ENCODE measurements at places on chromosomes 1 and 21.

- DNase-seq: no peak
These were observed 107.5 kb downstream of the SPAG17 start for GRCh38 chr1:118077331-118078045.

DNA sequence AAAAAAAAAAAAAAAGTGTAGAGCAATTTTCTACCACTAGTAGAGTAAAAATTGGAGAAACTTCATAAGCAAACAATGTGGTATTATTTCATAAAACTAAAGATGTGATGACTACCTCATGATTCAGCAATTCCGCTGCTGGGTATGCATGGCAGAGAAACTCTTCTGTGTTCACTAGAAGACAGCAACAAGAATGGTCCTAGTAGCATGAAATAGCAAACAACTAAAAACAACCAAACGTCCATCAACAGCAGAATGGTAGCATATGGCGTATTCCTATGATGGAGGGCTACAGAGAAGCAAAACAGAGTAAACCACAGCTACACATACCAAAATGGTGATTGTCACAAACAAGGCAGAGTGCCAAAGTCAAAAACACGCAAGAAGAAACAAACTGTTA lies 18.9 kb downstream of the HTR1D start:
- no peak for DNase-seq

DNA sequence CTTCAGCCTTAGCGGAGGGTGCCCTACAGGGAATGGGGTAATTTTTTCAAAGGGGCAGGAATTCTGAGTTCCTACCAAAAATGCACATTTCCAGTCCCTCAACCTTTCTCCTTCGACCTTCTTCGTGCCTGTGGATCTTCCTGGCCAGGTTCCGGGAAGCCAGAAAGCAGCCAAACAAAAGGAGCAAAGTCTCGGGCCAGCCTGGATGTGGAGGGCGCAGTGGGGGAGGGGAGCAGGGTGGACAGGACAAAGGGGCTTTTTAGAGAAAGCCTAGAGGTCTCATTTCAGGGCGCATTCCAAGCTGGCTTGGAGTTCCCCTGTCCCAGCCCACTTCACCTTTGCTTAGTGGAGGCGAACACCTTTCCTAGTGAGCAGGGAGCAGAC lies 2.9 kb upstream of the INAVA start:
- DNase-seq: no peak

DNA sequence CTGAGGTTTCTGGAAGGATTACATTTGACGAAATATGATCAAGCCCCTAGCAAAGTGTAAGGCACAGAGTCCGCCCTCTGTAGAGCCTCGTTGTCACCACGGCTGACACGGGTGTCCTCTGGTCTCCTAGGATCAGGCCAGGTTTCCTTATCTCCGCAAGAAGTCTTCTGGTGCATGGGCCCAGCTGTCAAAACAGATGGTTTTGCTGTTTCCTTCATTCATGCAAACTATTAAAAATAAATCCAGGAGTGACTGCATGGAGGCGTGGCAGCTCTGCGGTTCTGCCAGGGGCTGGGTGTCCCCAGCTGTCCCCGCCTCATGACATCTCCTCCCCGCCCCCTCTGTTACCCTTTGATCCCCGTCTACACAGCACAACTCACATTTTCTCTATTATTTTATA lies 209.0 kb downstream of the DYRK1A start:
- DNase-seq: no peak

DNA sequence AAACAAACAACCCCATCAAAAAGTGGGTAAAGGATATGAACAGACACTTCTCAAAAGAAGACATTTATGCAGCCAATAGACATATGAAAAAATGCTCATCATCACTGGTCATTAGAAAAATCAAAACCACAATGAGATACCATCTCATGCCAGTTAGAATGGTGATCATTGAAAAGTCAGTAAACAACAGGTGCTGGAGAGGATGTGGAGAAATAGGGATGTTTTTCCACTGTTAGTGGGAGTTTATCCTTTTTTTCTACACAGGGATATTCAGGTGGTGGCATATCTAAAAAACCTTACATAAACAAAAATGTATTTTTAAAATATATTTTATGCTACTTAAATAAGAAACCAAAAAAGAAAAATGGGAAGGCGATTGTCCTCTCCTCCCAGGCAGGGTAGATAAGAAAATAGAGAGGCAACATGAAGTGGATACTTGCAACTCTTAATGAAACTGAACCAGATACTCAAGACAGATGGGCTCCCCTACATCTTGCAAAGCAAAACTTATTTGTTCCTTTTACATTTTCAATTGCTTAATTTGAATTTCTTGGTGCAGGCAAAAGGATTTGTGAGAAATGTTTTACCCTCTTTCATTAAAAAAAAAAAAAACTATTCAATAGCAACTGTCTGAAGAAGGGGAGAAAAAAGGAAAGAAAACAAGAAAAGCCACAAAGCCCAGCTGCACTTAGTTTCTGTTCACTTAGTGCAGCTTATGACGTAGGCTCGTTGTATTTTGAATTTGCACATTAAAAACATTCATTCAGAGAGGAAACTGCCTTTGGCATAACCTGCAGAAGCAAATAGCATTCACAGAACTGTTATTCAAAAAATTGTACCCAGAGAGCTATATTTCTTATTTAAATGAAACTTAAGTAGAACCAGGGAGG lies 36.9 kb upstream of the RGS1 start:
- DNase-seq: no peak

- no peak for DNase-seq
These were observed 5.7 kb upstream of the SVBP start for GRCh38 chr1:42822800-42823392.

DNA sequence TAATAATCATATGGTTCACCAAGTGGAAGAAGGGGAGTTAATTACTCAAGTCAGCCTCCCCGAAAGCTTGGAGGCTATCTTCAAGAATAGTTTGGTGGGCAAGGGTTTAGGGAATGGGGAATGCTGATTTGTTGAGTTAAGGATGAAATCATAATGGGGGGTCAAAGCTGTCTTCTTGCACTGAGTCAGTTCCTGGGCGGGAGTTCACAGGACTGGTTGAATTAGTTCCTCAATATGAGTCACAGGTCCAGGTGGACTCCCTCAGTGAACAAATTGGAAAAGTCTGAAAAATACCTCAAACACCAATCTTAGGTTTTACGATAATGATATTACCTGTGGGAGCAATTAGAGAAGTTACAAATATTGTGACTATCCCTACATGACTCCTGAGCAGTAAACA lies 115.2 kb upstream of the COA6 start:
- DNase-seq: no peak

DNA sequence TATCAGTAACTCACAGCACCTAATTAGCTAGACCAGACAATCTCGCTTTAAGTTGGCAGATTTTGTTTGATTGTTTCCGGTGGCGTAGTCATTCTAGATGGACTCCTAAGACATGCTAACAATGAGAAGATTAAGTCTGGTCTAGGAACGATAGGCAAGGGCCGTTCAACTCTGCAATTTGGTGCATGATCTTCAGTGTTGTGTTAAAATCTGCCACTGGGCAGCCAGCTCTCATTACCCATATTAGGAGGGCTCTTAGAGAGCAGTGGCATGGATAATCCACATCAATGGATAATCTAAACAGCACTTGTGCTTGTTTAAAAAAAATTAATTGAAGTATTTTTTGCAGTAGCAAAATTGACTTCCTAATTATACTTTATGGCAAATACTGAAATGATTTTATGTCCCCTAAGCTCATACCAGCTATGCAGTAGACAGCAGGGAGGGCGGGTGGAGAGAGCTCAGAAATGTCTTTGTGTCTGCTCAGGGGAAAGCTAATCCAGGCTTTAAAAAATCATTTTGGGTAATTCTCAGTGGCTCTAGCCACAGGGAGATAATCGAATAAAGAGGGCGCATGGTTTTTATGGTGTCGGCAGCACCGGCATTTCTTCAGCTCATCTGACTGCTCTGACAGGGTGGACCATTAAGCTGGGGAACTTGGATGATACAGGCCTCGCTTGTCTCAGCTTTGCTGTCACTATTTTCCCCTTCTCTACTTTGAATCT lies 48.5 kb upstream of the IKBKE start:
- DNase-seq: no peak

- DNase-seq: no peak
These were observed 17.8 kb downstream of the OR2B11 start for GRCh38 chr1:247440001-247440620.

DNA sequence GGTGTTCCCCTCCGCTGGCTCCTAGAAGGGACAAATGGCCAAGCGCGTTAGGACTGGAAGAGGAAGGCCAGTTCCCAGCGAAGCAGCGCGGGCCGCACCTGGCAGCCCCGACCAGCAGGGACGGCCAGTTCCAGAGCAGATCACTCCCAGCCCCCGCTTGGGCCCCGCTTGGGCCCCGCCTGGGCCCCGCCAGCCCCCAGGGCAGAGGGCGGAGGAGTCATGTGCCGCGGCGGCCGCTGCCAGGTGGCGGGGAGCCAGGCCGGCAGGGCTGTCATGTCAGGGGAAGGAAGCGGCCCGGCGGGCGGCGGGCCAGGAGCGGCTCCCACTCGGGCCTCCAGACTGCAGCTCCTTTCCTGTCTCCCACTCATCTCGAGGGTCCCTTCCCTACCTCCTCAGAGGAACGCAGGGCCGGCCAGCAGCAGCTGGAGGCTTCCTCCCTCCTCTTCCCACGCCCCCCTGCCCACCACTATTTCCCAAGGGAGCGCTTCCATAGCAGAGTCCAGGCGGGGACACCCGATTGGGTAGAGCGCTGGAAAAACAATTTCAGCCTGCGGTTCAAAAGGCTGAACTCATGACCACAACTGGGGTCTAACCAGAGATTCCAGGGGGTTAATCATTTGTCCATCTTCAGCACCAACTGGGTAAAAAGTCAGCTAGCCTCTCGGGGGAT lies 16.5 kb downstream of the ZNF697 start:
- no peak for DNase-seq

- DNase-seq: no peak
These were observed 120.5 kb upstream of the ZC3H12A start for GRCh38 chr1:37353871-37354270.

- no peak for DNase-seq
These were observed 609.0 kb upstream of the PRMT6 start for GRCh38 chr1:106447466-106447865.

GRCh38 chr1:42348498-42348897 lies 13.5 kb upstream of the FOXJ3 start:
- DNase-seq: no peak

DNA sequence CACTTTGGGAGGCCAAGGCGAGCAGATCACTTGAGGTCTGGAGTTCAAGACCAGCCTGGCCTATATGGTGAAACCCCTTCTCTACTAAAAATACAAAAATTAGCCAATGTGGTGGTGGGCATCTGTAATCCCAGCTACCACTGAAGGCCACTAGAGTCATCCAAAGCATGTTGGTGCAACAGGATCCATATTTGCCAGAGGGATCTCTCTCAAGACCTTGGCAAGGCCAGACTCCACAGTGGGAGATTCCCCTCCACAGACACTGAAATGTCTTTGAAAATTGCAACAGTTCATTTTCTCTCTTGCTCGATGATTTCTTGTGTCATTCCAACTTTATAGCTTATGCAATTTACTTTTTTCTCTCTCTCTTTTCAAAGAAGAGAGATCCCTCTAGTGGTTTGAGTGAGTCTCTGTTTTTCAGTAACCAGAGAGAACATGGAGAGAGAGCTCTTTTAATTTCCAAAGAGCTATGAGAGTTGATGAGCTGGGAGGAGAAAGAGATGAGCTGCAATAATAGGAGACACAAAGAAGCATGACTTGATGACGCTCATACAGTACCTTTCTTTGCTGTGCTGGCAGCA lies 176.8 kb upstream of the USP25 start:
- no peak for DNase-seq

- no peak for DNase-seq
These were observed 66.8 kb downstream of the SLX9 start for GRCh38 chr21:45006536-45007095.

DNA sequence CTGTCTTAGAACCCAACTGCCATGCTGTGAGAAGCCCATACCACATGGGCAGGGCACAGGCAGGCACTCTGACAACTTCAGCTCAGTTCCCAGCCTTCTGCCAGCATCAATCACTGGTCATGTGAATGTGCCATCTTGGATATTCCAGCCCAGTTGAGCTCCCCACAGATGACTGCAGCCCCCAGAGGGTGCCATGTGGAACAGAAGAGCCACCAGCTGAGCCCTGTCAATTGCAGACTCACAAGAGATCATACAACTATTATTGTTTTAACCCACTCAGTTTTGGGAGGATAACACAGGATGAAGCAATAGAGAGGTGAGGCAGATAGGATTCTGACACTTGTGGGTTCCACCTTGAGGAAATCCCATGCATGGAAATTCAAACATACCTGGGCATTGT lies 78.4 kb upstream of the ZBTB40 start:
- DNase-seq: no peak

DNA sequence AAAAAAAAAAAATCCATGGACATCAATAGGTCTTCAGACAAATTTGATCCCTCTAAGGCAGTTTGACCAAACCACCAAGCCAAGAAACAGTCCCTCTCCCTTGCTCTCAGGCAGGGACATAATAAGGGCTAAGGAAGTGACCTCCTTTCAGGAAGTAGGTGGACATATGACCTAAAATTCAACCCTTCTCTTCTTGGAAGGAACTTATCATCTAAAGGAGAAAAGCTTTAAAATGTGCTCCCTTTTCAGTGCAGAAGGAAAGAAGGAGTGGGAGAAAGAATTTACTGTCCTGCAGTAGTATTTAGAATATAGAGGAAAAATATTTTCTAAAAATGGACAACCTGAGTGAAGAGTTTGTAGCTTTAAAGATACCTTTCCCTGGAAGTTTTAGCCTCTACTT lies 118.1 kb downstream of the DTL start:
- no peak for DNase-seq

DNA sequence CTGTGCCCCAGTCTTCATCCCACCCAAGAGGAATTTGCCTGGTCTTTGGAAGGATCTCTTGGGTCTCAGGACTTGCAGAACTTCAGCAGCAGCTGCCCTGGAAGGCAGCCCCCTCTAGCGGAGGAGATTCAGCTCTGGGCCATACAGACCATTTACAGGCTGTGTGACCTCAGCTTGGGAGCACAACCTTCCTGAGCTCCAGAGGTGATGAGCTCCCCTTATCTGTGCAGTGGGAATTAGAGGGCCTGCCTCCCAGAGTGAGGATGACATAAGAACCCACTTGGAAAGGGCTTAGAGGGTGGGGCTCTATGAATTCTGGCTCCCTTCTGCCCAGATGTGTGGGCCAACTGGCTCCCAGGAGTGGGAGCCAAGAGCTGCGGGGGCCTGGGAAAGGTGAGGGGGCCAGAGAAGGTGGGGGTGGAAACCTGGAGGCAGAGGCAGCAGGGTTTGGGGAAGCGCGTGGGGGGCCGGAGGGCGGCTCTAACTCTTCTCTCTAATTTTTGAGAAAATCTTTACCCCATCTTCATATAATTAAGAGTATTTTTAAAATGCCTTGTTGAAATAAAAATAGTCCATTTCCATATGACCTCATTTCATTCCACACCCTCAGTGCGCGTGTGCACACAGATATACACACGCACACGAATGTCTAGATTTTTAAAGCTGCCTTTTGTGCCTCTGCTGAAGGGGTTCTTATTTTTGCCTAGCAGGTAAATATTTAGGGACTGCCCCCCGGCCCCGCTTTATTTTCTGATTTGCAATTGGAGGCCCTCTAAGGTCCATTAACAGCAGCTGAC lies 21.5 kb downstream of the EPHB2 start:
- DNase-seq: no peak

- no peak for DNase-seq
These were observed 67.2 kb downstream of the UBIAD1 start for GRCh38 chr1:11340233-11340632.
